ENCODE measurements at places on chromosomes 3 and 15.

DNA sequence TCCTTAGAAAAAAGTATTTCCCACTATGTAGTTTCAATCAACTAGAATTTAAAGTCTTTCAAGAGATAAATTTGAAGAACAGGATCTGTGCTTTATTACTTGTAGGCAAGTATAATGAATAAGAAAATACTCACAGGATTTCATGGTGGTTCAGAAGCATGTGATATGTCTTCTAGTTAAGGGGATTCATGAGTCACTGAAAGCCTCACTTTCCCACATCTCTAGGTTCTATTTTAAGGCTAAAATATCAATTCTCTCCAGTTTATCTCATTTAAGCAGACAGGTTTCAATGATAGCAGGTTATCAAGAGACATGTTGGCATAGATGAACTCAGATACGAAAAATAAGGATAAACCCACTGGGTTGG, 437.8 kb upstream of the BCHE start:
- DNase-seq, result no peak

DNA sequence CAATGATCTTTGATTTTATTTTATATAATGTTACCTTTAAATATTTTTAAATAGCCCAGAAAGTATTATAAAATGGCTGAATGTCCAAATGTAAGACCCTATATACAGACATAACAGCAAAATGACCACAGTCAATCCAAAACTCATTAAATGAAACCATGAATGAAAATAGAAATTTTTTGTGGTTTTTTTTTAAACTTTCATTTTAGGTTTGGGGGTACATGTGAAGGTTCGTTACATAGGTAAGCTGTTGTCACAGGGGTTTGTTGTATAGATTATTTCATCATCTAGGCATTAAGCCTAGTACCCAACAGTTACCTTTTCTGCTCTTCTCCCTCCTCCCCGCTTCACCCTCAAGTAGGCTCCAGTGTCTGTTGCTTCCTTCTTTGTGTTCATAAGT, 108.8 kb downstream of the FAIM start:
- no peak for DNase-seq

GRCh38 chr3:188270423-188270972, 116.5 kb downstream of the LPP start:
- DNase-seq, result no peak

- DNase-seq, result no peak
These were observed 19.2 kb downstream of the EID1 start for GRCh38 chr15:48896869-48897814.

GRCh38 chr3:141642215-141642614, 95.9 kb upstream of the RNF7 start:
- no peak for DNase-seq

GRCh38 chr3:62632510-62633294, 242.5 kb downstream of the CADPS start:
- DNase-seq, result no peak

DNA sequence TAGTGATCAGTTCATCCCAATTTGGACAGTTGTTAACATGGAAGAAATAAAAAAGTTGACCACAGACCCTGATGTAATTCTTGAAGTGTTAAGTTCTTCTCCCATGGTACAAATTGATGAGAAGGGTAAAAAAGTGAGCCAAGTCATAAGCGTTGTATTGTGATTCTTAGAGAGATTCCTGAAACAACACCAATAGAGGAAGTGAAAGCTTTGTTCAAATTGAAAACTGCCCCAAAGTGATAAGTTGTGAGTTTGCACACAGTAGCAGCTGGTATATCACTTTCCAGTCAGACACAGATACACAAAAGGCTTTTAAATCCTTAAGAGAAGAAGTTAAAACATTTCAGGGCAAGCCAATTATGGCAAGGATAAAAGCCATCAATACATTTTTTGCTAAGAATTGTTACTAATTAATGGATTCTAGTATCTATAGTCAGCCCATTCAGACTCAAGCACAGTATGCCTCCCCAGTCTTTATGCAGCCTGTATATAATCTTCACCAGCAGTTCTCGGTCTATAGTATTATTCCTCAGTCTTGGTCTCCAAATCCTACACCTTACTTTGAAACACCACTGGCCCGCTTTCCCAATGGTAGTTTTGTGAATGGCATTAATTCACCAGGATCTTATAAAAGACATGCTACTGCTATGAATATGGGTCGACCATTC, 38.2 kb downstream of the CDIN1 start:
- DNase-seq, result no peak

- peak; percentile 4 for DNase-seq
These were observed at the start of gene CHRNA3 for GRCh38 chr15:78620527-78621421. Gene CHRNA3, minus strand, starts transcription at chr15:78620996. Its CDS starts 202 bp downstream, at chr15:78620794.

DNA sequence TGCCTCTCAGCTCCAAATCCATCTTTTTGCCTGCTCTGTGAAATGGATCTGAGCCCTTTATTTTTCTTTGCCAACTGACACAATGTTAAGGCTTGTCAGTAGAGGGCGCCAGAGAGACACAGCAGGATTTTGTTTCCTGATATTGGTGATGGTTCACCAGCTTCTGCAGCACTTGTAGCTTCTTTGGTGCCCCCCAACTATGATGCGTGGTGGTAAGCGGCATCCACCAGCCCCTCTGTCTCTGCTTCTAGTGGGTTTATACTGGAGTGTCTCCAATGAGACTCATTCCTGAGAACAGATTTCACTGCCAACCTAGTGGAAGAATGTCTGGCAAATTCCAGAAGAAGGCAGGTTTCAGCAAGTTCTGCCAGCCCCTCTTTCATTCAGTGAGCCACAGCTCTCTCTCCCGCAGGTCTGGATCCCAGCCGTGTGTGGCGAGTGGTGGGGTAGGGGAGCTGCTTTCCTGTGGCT, 471.9 kb upstream of the FRG2C start:
- DNase-seq, result peak; percentile 31

- no peak for DNase-seq
These were observed 132.2 kb upstream of the TSC22D2 start for GRCh38 chr3:150275941-150276340.

All from CD8-positive, alpha-beta T cell (primary cell).